ENCODE measurements at places on chromosomes 7 and 10.

GRCh38 chr10:131174651-131175540, 136.6 kb downstream of the TCERG1L start:
- DNase-seq: no peak

DNA sequence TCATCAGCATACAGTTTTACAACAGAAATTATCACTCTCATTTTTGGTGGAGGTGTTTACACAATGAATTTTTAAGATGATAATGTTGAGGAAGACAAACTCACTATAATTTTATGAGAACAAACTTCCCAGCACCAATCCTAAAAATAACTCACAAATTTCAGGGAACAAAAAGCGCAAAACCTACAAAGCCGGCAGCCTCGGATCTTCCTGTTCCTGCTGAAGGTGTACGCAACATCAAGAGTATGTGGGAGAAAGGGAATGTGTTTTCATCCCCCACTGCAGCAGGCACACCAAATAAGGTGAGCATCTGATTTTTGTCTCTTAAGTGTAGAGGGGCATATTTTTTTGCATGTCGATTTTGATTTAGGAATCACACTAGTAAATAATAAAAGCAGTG, 26.5 kb upstream of the AGBL3 start:
- no peak for DNase-seq

- DNase-seq: no peak
Measured at GRCh38 chr7:123746931-123747488, 1.8 kb downstream of the WASL start.

DNA sequence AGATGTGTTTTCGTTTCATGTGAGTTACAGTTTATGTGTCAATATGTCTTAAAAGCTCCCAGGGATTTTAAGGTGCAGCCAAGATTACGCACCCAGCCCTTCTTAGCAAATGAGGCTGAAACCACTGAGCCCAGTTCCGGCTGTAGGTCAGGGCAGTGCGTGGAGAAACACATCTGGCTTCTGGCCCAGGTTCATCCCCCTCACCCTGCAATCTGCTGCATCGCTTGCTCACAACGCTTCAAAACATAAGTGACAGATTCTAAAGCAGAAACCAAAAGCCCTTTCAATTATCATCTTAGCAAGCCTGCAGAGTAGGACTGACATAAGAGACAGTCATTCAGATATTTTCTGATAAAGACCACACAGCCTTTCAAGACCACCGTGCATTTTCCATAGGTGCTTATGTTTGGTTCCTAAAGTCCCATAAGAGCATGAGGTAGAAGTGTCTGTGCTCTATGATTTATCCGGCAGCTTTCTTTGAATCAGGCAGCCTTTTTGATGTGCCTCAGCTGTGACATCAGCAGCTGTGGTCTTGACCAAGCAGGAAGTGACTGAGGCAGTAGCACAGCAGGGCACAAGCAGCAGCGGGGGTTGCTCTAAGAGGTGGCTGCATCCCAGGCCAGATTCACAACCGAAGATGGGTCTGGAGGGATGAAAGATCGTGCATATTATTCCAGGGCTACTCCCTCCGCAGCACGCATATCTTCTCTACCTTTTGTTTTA, 72.1 kb upstream of the LYZL2 start:
- peak; percentile 46 for DNase-seq

- DNase-seq: no peak
Measured at GRCh38 chr10:45147000-45147399, 146.3 kb downstream of the ZNF22 start.

DNA sequence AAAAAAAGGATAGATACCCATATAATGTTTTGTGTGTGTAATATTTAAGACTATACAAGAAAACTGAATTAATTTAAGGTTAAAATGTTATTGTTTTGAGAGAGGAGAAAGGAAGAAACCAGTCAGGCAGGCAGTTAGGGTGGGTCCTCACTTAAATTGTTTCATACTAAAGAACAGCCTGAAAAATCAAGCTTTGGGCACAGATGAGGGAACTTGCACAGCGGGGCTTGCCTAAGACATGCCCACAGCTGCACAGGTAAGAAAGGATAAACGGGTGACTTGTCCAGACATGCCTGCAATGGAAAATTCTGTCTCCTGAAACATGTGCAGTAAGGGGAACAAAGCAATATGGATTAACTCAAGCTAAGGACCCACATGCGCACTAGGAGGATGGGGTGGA, 158.4 kb downstream of the BBS9 start:
- no peak for DNase-seq

DNA sequence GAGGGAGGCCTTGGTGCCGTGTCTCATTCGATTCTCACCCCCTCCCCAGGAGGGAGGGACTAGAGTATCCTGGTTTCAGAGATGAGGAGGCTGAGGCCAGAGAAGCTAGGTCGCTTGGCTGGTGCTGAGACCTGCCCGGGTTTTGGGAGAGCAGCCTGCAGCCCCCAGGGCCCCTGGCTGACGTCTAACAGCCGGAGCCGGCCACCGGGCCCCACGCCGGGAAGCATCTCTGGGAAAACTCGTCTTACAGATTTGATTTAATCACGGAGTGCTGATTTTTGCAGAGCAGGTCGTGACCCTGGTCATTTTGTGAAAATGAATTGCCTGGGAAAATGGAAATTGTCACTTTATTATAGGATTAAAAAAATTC, 97.5 kb downstream of the MICALL2 start:
- no peak for DNase-seq

- DNase-seq: no peak
Measured at GRCh38 chr7:26681819-26682418, 182.5 kb downstream of the SKAP2 start.

GRCh38 chr7:135335628-135336139, 102.0 kb downstream of the STRA8 start:
- DNase-seq: no peak

- DNase-seq: no peak
Measured at GRCh38 chr7:24728503-24729364, 28.5 kb downstream of the GSDME start.

DNA sequence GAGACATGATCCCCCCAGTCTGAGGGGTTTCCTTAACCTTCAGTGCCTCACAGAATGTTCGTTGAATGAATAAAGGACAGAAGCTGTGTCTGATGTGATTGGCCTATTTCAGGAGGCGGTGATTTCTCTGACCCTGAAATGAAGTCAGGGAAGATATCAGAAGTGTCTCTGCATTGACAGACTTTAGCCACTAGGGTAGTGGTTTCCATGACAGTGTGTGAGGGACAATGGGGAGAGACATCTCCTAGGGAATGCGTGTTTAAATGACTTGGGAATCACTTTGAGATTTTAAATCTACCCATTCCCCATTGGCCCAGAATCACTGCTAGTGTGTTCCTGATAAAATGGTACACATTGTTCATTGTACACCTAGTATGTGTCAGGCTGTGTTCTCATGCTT, 132.0 kb downstream of the CFAP58 start:
- DNase-seq: no peak

- DNase-seq: no peak
Measured at GRCh38 chr10:117552156-117552631, 9.6 kb downstream of the EMX2 start.

- no peak for DNase-seq
Measured at GRCh38 chr7:53340220-53340619, 304.8 kb downstream of the POM121L12 start.

DNA sequence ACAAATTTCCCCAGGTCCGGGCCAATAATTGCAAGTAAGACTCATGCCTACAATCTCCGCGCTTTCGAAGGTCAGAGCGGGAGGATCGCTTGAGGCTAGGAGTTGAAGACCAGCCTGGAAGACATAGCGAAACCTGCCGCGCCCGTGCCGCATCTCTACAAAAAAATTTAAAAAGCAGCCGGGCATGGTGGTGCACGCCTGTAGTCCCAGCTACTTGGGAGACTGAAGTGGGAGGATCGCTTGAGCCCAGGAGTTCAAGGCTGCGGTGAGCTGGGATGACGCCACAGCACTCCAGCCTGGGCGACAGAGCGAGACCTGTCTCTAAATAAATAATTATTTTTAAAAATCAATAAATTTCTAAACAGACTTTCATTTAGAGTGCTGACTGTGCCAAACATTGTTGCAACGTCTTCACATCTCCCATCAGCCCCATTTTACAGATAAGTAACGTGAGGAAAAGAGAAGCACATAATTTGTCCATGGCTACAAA, 494 bp upstream of the CFAP43 start:
- DNase-seq: no peak

- DNase-seq: no peak
Measured at GRCh38 chr7:156475666-156476065, 164.9 kb upstream of the RNF32 start.

DNA sequence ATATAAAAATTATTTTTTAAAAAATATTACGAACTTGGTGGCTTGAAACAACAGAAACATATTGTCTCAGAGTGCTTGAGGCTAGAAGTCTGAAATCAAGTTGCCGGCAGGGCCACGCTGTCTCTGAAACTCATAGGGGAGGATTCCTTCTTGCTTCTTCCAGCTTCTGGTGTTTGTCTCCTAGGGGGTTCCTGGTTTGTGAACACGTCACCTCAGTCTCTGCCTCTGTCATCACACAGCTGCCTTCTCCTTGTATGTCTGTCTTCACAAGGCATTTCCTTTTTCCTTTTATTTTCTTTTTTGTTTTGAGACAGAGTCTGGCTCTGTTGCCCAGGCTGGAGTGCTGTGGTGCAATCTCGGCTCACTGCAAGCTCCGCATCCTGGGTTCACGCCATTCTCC, 12.7 kb upstream of the SNX8 start:
- DNase-seq: no peak

DNA sequence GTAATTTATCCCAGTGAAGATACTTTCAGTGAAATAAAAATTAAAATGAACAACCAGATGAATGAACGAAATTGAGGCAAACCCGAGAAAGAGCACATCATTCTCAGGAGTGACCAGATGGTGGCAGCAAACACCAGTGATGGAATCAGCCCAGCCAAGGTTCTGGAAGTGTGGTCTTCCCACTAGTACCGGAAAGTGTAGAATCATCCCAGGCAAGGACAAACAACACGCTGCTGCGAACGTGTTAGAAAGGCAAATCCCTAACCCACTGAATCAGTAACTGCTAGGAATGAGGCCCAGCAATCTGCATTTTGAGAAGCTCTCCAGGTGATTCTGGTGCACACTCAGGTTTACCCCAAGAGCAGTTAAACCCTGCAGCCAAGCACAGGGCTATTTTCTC, 15.5 kb upstream of the SLC18A3 start:
- no peak for DNase-seq

DNA sequence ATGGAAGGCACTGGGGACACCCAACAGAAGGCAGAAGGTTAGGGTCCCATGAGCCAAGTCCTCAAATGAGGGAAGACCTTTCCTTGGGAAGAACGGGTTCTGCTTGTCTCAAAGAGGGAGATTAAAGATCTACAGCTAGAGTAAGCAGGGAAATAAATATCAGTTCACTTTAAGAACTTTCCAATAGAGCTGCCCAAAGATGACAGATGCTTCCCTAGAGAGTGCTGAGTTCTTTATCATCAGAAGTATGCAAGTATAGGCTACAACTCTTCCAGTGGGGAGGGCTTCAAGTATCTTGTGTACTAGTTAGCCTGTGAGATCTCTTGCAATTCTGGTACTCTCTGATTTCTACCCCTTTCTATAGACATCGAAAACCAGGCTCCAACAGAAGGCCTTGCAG, 39.4 kb downstream of the EMX2 start:
- DNase-seq: no peak

- DNase-seq: no peak
Measured at GRCh38 chr10:47123716-47124288, 176.2 kb upstream of the GDF10 start.

- DNase-seq: no peak
Measured at GRCh38 chr7:48337012-48337621, 165.9 kb downstream of the ABCA13 start.

DNA sequence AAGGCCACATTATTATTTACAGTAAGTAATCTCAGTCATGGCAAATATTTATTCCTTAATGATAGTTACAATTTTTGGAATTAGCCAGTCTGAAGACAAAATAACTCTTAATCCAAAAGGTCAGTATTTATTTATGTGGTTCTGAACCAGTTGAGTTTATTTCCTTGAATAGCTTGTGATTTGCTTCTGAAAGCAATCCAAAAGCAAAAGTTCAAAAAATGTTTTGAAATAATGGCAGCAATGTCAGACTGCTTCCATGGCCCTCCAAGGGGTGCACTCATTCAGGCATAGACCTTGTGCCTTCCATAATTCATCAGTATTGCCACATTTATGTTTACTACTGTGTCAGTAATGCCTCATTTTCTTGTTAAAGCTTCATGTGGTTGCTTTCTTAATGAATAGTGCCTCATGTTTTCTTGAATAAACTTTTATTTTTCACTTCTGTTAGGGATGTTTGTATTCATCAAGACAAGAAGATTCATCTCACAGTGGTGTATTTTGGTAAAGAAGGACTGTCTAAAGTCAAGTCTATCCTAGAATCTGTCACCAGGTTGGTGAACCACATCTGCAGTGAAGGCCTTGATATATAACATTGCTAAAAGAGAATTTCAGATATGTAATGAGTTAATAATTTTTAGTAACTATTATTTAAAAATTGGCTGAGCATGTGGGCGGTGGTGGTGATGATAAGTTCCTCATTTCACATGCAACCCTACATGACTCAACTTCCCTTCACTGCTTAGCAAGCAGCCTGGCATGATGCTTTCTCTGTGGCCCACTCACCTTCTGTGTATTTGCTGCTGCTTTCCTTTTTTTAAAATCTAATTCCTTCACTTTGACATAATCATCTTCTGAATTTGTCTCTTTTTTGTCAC, 22.0 kb downstream of the CSGALNACT2 start:
- peak; percentile 26 for DNase-seq

GRCh38 chr7:130141884-130142653, 63.1 kb downstream of the TMEM209 start:
- no peak for DNase-seq

DNA sequence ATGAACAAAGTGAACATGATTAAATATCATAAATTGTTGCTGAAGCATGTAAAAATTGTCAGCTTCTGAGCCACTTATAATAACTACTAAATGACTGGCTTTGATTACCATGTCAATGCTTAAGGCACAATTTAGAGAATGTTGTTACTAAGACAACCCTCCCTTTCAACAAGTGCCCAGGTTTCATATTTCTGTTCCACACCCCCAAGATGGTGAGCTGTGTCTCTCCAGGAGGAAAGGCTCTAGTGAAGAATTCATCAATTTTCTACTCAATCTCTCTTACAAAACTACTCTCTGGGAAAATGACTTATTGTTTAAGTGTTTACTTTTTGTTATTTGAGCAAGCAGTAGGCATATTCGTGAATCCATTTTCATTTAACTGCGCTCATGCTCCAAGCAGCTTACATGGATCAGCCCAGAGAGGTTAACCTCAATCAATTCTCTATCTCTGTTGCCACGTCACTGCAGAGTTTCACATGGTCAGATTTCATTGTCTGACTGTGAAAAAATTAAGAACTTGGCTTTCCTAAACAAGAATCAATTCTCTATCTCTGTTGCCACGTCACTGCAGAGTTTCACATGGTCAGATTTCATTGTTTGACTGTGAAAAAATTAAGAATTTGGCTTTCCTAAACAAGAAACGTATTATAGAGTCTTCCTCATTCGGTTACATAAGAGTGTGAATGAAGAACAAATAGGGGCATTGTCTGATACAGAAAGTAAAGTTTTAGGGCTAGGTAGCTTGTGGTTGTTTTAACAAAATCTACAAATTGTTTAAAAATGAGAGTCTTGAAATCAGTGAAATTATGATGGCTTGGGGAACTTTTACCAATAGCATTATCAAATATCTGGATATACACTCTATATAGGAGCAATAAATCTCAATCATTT, 49.7 kb downstream of the CCDC71L start:
- no peak for DNase-seq
